D341Med (cell line): ENCODE measurements at places on chromosomes 7 and 10.

DNA sequence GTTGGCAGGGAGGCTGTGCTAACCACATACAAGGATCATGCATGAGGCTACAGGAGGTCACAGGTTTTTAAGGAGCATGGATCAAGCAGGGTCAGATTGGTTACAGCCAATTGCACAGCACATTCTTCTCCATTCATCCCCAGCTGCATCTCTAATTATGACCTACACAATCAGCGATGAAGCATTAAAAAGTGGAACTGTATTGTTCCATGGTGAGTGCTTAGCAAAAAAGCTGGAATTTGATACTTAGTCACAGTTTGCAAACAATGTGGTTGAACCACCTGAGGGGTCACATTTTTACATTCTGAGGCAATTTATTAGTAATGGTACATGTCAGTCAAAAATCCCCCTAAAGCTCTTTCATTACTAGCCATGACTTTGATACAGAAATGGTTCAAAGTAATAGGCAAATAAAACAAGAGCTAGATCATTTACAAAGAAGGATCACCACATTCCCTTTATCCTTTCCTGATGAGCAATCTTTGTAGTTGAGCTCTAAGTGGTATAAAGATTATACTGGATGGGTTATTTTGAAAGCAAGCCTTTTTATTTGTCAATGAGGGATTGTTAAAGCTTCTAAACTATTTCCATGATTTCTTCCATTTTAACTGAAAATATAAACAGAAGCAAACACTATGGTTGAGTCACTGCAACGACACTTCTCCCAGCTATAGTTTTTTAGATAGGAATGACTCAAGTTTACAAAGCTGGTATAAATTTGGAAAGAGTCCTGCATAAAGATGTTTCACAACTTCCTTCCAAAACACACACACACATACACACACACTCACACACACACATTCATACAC lies 217.8 kb upstream of the SEMA3A start:
- peak; percentile 10 for DNase-seq

- DNase-seq = no peak
These were observed 22.3 kb upstream of the AGR3 start for GRCh38 chr7:16904076-16904475.

DNA sequence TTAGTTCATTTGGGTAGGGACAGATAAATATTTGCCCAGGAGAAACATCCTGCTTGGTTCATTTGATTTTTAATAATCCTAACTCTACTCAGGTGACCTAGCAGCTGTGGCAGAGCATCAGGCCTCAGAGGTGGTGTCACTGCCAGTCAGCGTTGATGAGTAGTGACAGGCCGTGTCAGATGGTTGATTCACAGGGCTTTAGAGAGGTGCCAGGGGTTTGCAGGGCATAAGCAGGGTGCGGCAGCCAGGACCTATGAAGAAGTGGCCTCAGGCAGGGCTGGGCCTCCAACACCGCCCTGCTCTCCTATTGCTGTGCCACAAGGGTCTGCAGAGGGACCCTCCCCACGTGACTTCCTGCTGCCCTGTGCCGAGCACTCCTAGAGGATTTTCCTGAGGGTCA lies 128.1 kb downstream of the HECW1 start:
- DNase-seq = no peak

GRCh38 chr7:157528785-157529341 lies 192.1 kb downstream of the DNAJB6 start:
- DNase-seq = no peak

DNA sequence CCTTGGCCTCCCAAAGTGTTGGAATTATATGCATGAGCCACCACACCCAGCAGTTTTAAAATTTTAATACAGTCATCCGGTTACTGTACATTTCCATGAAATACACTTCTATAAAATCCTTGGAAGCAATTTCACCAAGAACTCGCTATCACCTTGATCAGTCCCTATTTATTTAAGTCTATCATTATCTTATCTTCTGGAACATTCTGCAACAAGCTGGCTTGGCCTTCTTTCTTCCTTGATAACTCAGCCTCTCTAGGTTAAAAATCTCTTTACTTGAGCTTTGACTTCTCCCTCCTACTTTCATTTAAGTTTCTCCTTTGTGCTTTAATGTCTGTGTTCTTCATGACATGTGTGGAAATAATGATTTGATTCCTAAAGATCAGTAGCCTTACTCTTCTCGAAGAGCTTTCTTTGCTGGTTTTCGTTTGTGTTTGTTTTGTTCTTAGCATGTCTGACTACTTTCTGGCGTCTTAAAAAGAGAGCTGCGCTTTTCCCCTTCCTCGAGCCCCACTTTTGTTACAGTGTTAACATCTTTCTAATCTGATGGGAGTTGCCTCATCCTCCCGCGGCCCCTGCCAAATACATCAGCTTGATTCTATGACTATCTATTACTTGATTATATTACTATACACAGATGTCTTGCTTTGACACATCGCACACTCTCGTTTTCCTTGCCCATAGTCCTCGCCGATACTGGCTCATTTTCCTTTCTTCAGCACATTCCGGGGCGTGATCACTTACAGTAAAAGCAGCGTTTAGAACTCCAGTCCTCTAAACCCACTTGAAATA lies 11.1 kb upstream of the CALML5 start:
- no peak for DNase-seq

- no peak for DNase-seq
These were observed 42.9 kb upstream of the TRIM24 start for GRCh38 chr7:138417078-138417700.

GRCh38 chr10:77282163-77282562 lies 355.4 kb downstream of the KCNMA1 start:
- DNase-seq = no peak

DNA sequence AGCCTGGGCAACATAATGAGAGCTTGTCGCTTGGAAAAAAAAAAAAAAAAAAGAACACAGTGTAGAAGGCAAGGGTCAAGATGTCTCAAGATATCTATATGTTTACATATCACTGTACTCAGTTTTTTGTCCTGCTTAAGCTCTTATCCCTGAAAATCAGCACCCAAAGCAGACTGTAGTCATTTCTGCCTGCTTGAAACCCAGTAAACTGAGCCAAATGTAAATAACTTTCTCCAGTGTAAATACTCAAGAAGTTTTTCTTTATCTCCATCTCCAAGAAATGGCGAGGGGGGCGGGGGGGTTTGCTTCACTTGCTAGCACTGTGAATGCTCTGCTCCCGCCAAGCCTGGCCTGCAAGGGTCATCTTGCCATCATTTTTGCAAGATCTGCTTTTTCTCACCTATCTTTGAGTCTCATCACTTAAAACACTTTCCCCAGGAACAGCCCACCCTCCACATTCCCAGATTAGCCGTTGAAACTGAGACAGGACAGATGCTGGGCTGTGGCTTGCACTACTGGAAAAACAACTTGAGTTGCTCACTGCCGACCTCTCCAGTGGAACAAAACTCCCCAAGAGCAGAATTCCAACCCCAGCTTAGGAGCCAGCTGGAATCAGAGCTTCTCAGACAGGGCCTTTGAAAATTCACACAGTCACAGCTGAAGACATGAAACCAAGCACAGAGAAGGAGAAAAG lies 54.6 kb downstream of the AFAP1L2 start:
- DNase-seq = no peak

DNA sequence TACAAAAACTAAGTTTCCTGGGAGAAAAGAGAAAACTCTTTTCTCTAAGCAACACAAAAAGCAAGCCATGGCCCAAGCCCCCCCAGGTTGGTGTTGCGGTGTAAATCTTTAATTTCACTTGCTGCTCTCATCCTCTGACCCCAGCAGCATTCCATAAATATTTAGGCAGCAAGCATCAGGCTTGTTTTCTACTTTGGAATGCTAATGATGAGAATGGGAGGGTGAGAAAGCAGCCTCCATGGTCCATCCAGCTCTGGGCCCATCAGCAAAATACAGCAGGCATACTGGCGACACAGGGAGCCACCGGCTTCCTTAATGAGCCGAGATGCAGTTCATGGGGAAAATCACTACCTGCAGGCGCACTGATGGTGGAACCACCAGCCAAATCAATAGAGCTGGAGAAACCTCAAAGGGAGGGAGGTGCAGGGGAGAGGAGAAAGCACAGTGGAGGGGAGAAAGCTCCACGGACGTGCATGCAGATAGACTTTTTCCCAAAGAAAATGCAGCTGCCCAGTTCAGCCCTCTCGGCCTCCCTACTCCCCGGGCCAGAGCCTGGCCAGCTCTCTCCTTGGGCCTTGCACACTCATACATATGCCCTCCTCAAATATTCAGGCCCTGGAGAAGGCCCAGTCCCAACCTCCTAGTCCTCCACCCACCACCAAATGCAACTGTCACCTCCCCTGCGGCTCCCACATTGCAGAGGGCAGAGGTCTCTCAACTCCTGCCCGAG lies 131.9 kb downstream of the GRID1 start:
- no peak for DNase-seq
